AG20443 (cell line): ENCODE measurements at places on chromosomes 6 and 20.
A peak's percentile ranks its signal among the peaks of the same experiment; 100 is the strongest.

DNA sequence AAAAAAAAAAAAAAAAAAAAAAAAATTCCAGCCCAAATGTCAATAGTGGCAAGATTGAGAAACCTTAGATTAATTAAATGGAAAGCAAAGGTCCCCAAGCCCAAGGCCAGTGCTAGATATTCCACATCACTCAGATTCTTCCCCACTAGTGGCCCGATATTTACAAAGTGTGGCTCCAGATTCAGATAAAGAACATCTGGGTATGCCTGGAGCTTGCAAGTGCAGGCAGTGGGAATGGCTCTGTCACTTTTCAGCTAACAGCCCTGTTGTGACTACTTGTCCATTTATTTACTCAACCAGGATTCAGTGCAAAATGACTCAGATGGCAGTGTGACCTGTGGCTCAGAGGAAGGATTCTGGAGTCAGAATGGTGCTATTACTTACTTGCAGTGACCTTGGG lies 8.2 kb upstream of the KCNB1 start:
- no peak for DNase-seq

DNA sequence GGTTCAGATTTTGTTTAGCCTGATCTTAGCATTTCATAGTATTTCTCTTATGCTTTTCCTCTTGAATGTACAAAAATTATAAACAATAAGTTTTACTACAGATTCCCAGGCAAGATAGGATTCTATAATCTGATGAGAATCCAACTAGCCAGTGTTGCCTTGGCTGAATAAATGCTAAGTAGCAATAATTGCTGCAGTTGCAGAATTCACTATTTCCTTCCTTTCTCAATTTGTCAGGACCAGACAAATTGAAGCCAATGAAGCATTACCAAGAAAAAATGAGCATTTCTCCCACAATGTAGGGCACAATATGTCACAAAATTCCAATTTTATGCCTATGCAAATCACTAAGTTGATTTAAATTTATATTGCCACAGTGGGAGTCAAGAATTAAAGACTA lies 260.2 kb downstream of the KIF16B start:
- DNase-seq: no peak

- DNase-seq: no peak
These were observed 27.6 kb downstream of the MYH7B start for GRCh38 chr20:34983089-34983820.

GRCh38 chr20:58720890-58721289 lies 28.3 kb downstream of the NPEPL1 start:
- DNase-seq: no peak

- no peak for DNase-seq
These were observed 363.8 kb upstream of the PTCHD4 start for GRCh38 chr6:48474830-48475229.

DNA sequence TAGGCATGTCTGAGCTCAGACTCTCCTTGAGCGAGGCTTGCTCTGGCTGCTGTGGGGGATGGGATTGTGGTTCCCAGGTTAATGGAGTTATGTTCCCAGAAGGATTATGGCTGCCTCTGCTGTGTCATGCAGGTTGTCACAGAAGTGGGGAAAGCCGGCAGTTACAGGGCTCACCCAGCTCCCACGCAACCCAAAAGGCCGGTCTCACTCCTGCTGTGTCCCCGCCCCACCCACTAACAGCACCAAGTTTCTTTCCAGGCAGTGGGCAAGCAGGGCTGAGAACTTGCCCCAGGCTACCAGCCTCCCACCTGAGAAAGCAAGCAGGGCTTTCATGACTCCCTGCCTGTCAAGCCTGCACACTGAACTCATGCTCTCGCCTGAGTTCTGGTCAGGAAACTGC lies 750.5 kb downstream of the FRK start:
- DNase-seq: no peak

DNA sequence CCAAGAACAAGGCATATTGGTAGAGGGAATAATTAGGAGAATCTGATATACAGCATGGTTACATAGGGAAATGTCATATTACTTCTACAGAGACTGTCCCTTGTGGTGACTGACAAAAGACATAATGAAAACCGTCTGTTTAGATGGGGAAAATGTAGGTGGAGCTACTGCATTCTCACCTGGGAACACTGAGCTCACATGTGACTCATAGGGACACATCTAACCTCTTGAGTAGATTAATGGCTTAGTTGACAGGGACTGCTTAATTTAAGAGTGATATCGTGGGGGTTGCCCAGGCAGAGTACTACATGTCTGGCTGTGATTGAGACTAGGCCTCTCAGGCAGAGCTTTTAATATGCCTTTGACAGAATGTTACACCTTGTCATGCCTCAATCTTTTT lies 235.3 kb upstream of the ZFP64 start:
- DNase-seq: no peak

DNA sequence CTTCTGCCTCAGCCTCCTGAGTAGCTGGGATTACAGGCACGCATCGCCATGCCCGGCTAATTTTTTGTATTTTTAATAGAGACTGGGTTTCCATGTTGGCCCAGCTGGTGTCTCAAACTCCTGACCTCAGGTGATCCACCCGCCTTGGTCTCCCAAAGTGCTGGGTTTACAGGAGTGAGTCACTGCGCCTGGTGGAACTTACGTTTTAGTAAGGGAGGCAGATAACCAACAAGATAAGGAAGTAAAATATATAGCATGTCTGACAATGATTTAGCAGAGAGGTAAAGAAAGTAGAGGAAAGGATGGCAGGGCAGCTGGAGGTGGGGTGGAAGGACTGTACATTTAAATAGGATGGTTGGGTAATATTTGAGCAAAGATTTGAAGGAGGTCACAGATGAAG lies 12.8 kb upstream of the MYMX start:
- DNase-seq: no peak

- no peak for DNase-seq
These were observed 63.5 kb downstream of the JAG1 start for GRCh38 chr20:10610251-10610650.

GRCh38 chr6:24982231-24982630 lies 46.5 kb upstream of the RIPOR2 start:
- peak; percentile 44 for DNase-seq

DNA sequence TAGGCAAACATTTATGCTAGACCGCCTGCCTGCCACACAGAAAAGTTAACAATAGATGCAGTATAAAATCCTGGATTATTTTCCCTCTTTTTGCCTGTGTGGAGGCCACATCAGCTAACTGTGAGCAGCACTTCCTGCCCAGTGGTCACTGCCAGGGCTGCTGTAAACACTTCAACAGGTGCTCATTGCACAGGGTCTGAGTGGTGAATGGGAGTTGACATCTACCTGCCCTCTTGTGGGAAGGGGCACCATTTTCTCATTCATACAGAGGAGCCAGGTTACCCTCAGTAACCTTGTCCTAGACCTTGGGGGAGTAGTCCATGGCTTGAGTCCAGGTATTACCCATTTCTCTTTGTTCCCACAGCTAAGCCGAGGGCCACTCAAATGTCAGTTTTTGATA lies 235.3 kb downstream of the TMEM242 start:
- no peak for DNase-seq

DNA sequence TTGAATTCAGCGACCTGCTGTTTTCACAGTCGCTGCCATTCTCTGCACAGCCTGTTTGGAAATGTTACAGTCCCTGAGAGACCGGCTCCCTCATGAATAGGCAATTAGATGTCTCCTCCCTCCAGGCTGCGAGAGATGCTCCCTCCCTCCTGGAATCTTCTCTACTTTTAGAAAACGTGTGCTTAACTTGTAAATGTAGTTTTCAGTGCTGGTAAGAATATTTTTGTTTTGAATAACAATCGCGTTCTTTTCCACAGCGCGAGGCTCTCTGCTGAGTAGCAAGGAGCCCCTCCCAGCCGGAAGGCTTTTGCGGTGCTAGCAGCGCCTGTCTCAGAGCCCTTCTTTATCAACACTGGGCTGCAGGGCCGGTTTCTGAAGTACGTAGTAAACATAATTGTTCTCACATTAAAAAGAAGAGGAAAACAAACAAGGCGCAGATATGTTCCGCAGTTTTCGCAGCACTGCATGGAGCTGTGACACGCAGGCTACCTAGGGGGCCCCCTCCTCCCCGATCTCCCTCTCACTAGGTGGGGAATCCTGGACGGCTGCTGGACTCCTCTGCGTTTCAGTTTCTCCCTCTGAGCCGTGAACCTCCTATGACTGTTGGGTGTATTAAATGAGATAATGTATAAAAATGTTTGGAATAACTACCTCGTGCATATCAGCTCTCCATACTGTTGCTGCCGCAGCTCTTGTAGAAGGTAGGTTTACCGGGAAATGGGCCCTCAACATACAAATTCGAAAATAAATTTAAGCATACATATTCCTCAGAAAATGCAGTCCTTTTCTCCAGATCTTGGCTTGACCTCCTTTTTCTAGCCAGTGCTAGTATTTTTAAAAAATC lies 79.0 kb upstream of the SPACA1 start:
- peak; percentile 31 for DNase-seq

DNA sequence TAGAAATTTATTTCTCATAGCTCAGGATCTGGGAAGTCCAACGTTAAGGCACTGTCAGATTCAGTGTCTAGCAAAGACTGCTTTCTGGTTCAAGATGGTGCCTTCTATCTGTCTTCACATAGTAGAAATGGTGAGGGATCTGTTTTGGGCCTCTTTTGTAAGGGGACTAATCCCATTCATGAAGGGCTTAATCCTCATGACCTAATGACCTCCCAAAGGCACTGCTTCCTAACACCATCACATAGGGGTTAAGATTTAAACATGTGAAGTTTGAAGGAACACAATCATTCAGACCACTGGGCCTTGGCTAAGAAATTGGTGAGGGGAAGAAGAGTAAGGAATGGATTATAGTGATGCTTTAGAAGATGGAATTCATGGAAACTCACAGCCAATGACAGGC lies 237.6 kb downstream of the PACRG start:
- DNase-seq: no peak

DNA sequence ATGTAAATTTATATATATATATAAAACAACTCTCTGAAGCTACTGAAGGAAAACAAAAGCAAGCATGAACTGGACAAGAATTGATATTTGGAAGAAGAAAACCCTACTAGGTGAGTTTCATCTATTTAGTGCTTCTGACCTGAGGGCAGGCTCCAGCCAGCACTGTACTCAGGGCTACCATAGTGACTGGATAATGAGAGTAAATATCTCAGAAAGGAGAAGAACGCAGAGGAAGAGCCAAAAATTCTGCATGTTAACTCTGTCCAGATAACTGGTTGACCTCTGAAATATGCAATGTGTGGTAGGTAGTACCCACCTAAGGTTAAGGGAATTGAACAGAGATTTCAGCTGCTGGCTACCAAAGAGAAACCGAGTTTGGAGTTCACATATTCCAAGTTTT lies 41.4 kb upstream of the CCN2 start:
- DNase-seq: no peak

GRCh38 chr6:125509477-125509876 lies 207.7 kb upstream of the HDDC2 start:
- no peak for DNase-seq

- no peak for DNase-seq
These were observed 118.7 kb upstream of the GJE1 start for GRCh38 chr6:142013875-142014495.

GRCh38 chr6:15504040-15504495 lies 158.8 kb downstream of the DTNBP1 start:
- no peak for DNase-seq

DNA sequence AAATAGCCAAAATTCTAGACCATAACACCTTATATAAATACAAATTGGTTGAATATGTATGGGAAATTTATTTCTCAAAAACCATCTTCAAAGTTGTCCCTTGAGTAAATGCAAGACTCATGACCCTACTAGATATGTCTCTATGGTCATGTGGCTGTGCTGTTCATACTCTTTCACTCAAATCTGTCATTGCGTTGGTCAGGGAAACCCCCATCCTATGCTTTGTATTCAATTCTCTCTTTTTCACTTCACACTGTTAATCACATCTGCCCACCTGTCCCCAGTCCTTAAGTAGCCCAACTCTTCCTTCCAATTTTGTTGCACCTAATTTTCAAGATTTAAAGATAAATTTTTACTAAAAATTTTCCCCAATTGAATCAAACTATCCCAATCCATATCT lies 51.0 kb downstream of the RPS12 start:
- no peak for DNase-seq

- DNase-seq: no peak
These were observed 105.9 kb upstream of the CARMIL1 start for GRCh38 chr6:25173246-25173645.
